ENCODE measurements at places on chromosomes 11 and 22.

DNA sequence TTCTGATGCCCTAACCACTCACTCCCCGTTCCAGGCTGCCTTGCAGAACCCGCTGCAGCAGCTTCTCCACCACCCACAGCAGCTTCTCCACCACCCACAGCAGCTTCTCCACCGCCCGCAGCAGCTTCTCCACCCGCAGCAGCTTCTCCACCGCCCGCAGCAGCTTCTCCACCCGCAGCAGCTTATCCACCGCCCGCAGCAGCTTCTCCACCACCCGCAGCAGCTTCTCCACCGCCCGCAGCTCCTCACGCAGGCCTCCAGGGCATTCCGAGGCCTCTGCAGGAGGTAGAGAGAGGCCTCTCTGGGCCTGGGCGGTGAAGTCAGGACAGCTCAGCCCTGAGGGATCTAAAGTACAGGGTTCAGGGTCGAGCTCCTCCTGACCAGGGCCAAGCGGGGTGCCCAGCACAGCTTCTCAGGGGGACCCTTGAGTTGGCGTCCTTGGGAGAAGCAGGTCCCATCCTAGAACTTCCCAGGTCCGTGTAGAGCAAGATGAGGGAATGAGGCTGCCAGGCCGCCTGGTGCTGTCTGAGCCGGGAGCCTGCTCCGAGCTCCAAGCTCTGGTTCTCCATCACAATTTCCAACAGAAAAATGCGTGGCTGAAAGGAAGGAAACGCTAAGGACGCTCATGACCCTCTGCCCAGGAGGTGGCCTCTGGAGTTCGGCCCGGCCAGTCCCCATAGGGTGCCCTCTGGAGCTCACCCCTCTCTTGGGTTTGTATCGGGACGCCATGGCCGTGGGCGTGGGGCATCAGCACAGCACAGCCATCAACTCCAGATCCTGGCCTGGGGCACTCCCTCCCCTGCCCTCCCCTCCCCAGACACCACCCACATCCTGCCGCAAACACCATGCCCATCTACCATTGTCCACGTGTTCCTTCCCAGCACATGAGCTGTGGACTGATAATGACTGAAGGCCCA, 528.6 kb downstream of the BRD1 start:
- no peak for DNase-seq

DNA sequence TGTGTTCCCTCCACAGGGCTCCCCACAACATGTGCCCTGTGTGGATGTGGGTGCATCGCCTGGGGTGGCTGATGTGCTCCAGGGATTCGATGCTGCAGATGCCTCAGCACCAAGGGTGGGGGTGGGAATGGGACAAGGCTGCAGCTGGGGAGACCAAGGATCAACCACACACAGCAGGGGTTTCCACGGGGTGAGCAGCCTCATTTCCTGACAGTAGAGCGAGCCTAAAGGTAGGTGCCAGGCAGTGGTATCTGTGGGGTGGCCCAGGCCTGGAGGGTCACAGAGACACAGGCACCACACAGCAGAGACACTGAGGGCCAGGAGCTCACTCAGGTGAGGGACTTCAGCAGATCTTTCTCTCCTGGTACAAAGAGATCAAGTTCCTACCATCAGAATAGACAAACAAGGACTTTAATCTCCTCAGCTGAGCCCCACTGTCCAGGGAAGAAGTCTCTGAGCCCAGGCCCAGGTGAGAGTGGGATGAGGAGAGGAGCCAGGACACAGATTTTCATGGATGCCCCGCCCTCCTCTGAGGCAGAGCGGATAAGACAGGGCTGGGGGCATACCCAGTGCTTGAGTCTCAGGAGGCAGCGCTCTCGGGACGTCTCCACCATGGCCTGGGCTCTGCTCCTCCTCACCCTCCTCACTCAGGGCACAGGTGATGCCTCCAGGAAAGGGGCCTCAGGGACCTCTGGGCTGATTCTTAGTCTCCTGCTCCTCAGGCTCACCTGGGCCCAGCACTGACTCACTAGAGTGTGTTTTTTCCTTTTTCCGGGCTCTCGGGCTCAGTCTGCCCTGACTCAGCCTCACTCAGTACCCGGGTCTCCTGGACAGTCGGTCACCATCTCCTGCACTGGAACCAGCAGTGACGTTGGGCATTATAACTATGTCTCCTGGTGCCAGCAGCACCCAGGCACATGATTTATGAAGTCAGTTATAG, 19.7 kb downstream of the GGTLC2 start:
- DNase-seq = no peak

DNA sequence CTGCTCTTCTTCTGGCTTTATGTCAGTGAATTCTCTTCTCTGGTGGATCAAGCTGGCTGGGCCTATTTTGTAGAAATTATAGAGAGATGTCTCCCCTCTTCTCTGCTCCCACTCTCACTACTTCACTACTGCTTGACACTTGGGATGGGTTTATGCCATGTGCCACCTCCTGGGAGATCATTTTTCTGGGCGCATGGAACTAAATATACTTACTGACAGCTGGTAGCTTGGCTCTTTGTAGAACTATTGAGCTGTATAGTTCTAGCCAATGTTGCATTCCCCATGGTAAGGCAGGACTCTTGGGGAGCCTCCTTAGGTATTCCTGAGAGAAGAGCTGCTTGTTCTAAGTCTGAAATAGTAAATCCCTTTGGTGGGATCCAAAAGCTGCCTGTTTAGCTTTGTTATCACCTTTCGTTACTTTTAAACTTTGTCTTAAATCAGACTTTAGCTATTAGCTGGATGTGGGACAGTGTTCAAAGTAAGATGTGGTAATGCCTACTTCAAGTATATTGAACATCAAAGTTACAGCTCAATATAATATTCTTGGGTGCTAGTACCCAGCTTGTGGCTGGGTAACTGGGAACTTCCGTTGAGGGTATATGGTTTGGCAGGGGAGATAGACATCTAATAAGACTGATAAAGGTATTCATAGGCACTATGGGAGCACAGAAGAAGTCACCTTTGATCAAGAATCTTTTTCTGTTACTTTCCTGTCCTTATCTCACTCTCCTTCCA, 87.5 kb upstream of the RRM1 start:
- DNase-seq = no peak

DNA sequence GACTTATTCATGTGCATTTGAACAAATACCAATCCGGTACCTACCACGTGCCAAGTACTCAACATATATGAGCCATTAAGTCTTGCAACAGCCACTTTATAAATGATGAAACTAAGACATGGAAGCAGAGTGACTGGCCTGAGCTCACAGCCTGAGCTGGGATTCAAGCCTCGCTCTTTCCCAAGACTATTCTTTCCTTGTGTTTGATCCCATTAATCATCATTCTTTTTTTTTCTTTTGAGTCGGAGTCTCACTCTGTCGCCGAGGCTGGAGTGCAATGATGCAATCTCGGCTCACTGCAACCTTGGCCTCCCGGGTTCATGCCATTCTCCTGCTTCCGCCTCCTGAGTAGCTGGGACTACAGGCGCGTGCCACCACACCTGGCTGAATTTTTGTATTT, 119.3 kb downstream of the ABTB2 start:
- no peak for DNase-seq

GRCh38 chr22:28171115-28171514, 252.1 kb upstream of the PITPNB start:
- DNase-seq = no peak

- DNase-seq = no peak
Observed at GRCh38 chr11:70525466-70525865, 127.1 kb downstream of the CTTN start.

DNA sequence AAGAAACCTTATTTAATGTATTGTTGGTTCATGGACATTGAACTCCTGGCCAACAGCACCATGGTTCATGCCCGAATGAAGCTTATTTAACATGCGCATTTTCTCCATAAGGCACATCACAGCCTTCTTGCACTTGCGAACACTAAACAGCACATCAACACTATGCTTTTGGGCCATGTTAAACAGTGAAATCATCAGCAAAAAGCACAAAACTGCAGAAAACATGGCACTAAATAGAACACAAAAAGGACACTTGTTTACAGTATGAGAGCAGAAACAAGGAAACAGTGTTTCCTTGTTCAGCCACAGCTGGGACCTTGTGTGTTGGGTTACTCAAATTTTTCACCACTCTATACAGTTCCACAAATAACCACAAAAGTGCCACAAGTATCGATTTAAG, 122.3 kb downstream of the MSANTD4 start:
- DNase-seq = no peak

GRCh38 chr11:22670830-22671229, 4.4 kb downstream of the GAS2 start:
- peak; percentile 23 for DNase-seq

DNA sequence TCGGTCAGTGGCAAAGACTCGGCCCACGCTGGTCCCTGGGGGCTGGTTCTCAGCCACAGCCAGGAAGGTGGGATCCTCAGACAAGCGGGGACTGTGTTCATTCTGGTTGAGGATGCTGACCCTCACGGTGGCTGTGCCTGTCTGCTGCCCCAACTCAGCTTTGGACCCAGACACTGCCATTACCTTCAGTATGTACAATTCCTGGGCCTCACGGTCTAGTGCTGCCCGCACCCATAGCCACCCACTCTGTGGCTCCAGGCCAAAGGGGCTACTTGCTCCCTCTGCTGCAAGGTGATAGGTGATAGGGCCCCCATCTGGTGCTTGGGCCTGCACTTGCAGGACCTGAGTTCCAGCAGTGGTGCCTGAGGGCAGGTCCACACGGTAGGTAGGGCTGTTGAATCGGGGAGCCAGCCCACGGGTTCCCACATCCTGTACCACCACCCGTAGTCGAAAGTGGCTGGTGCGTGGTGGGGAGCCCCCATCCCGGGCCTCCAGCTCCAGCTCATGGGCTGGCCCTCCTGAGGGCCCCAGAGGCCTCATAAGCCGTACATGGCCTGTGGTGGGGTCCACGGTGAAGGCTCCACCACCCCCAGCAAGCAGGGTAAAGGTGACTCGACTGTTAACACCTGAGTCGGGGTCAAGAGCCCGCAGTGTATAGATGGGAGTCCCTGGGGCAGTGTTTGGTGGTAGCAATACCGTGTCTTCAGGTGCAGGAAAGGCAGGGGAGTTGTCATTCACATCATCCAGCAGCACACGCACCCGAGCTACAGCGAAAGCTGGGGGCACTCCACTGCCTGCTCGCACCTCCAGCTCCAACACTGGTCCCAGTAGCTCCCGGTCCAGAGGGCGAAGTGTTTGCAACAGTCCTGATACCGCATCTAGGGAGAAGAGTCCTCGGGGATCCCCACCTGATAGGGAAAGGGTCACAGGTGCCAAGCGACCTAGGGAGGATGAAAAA, 13.2 kb upstream of the TPP1 start:
- DNase-seq = no peak

- DNase-seq = no peak
Observed at GRCh38 chr11:120185706-120186455, 25.0 kb upstream of the OAF start.

DNA sequence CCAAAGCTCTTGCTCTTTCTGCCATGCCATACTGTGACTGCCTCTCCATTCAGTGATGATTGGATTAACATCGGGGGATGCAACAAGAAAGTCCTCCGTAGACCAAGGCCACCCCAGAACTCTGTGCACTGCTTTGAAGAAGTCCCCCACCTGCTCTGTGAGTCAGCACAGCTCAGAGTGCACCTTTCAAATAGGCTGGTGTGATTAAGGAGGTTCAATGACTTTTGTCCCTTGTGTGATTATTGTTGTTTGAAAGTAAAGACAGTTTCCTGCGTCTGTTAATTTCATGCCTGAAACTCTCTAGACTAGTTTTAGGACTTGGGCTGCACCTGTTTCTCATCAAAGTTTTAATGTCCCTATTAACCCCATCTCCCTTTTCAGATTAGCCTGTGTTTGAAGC, 33.0 kb upstream of the DBX1 start:
- no peak for DNase-seq

All from GM10248 (cell line).